ENCODE measurements at places on chromosomes 6 and 20. TPM values are rescaled to one million over a fixed set of nuclear protein-coding genes. Genes with fewer than 3 reads are reported as not detected.

FUT9 gene
- not detected for total RNA-seq

RIPPLY2 gene
- total RNA-seq, result not detected

SRMS gene
- total RNA-seq, result not detected

CFAP206 gene
- total RNA-seq, result 0.26 TPM

SLC17A1 gene
- total RNA-seq, result not detected

CST2 gene
- total RNA-seq, result not detected

Measured in right atrium auricular region (tissue), 2 donors.